ENCODE measurements at places on chromosomes 5 and 9.

DNA sequence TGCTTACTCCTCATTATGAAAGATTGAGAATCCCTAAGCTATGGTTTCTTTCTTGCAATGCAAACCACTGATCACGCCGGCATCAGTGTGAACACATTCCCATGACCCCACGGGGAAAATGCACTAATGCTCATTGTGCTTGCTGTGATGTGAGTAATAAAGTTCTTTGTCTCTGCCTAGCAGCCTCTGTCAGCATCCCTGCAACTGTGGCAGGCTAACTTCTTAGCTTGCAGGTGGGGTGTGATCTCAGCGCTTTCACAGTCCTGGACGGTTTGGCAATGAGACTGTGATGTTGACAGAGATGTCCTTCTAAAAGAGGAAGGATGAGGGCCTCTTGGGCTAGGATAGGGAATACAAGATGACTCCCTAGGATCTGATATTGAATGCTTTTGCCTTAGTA is 1218.7 kb downstream of the EFNA5 start:
- no peak overlapping the region for H3K27ac ChIP-seq
- no peaks in the 10 kb centered on the region for H3K27me3 ChIP-seq
- H3K4me1 ChIP-seq = no peaks in the 10 kb centered on the region
- H3K36me3 ChIP-seq = 0 out of 2 replicates have a peak, but pooled peaks cover 3% of the 10 kb centered on the region
- no peak for DNase-seq
- H3K4me3 ChIP-seq = no peak overlapping the region

DNA sequence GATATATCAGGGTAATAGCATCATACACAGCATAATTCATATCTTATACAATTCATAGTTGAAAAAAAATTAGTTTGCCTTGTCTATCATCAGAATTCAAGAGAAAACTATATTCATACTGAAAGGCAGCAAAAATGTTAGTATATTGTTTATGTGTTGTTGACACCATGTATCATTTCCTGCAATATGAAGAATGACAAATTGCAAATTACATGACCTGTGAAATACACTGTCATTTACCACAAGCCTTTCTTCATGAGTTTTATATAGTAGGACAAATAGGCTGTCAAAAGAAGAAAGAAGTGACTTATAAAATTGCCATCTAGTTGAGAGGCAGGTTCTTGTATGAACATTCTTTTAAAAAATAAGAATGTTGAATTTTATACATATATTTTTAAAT is 1136.3 kb upstream of the CDH9 start:
- no peaks in the 10 kb centered on the region for H3K36me3 ChIP-seq
- H3K27me3 ChIP-seq = no peaks in the 10 kb centered on the region
- DNase-seq = no peak
- no peak overlapping the region for H3K27ac ChIP-seq

DNA sequence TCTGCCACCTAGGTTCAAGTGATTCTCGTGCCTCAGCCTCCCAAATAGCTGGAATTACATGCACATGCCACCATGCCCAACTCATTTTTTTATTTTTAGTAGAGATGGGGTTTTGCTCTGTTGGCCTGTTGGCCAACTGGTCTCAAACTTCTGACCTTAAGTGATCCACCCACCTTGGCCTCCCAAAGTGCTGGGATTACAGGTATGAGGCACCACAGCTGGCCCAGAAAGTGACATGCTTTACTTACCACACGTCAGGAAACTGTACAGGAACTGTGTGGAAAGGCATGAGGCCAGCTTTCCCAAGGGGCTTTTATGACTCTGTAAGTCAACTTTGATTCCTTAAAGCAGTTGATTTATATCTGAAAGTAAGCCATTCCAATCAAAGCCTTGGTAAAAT is 25.0 kb downstream of the DNAJB5 start:
- H3K27ac ChIP-seq = no peak overlapping the region
- H3K27me3 ChIP-seq = no peaks in the 10 kb centered on the region
- no peaks in the 10 kb centered on the region for H3K4me1 ChIP-seq
- DNase-seq = no peak
- H3K36me3 ChIP-seq = peaks cover 72% of the 10 kb centered on the region

GRCh38 chr9:27554712-27555111 is 18.6 kb downstream of the C9orf72 start:
- H3K27me3 ChIP-seq = no peaks in the 10 kb centered on the region
- no peak overlapping the region for H3K4me3 ChIP-seq
- no peaks in the 10 kb centered on the region for H3K4me1 ChIP-seq
- no peaks in the 10 kb centered on the region for H3K36me3 ChIP-seq
- DNase-seq = no peak

DNA sequence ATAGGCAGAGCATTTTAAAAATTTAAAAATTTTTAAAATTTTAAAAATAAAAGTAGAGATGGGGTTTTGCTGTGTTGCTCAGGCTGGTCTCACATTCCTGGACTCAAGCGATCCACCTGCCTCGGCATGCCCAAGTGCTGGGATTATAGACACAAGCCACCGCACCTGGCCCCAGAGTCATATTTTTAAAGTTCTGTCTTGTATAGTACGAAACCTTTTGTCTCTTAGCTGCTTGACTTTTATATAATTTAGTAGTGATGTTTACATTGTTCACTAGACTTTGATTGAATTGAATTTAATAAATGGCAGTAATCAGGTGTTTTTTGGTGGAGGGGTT is 31.0 kb downstream of the LRRTM2 start:
- H3K4me1 ChIP-seq = peaks cover 78% of the 10 kb centered on the region
- H3K27ac ChIP-seq = peak overlapping the region; percentile 89
- H3K4me3 ChIP-seq = peak overlapping the region; percentile 75
- DNase-seq = no peak
- H3K27me3 ChIP-seq = no peaks in the 10 kb centered on the region

DNA sequence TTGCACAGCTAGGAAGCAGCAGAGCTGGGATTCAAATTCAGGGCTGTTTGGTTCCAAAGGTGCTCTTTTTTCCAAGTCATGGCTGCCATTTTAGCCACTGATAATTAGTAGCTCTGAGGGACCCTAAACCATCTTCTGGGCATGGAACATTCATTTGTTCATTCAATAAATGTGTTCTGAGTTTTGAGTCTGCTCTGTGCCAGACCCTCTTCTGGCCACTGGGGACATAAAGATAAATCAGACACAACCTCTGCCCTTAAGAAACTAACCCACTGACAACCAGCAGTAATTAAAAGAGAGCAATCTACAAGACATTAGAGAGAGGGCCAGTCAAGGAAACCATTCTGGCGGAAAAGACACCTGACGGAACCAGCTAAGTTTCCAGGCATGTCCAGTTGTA is 2.0 kb upstream of the CPEB4 start:
- no peaks in the 10 kb centered on the region for H3K27me3 ChIP-seq
- no peak for DNase-seq
- H3K4me1 ChIP-seq = peaks cover 64% of the 10 kb centered on the region
- no peak overlapping the region for H3K27ac ChIP-seq

- peaks cover 10% of the 10 kb centered on the region for H3K4me1 ChIP-seq
- no peak overlapping the region for H3K4me3 ChIP-seq
- no peaks in the 10 kb centered on the region for H3K36me3 ChIP-seq
- H3K27me3 ChIP-seq = peaks cover 33% of the 10 kb centered on the region
Measured at GRCh38 chr9:126057121-126057825, 269.4 kb upstream of the MVB12B start.

DNA sequence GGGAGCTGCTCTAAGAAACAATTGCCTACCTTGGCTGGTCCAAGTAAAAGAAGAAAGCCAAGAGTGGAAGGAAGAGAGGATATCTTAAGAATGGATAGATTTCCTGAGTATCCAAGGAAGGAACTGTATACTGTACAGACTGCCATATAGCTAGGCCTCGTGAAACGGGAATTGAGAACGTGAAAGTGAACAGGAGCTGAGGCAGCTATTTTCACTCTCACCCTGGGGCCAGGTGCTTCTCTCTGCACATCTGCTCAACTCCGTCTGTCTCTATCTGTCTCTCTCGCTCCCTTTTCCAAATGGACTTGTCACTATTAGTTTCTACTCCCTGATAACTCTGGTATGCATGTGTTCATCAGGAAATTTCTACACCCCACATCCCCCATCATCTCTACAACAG is 35.9 kb upstream of the TESK1 start:
- peaks cover 2% of the 10 kb centered on the region for H3K36me3 ChIP-seq
- no peak overlapping the region for H3K4me3 ChIP-seq
- DNase-seq = no peak
- peaks cover 26% of the 10 kb centered on the region for H3K4me1 ChIP-seq
- H3K27ac ChIP-seq = no peak overlapping the region
- H3K27me3 ChIP-seq = no peaks in the 10 kb centered on the region

DNA sequence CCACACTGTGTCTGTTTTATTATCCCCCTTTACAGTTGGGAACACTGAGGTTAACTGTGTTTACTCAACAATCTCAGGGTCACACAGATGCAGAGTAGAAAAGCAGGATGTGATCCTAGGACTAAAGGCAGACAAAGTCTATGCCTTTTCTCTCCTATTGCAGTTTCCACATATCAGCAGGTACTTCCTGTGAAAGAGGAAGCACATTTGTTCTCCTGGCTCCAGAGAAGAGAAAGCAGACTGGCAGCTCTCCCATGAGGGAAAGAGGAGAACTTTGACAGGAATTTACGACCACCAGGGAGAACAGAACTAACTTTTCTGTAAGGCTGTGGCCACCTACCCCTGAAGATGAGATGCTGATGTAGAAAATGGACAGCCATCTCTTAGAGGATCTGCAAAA is 84.2 kb upstream of the TNC start:
- H3K4me3 ChIP-seq = no peak overlapping the region
- H3K27me3 ChIP-seq = no peaks in the 10 kb centered on the region
- H3K27ac ChIP-seq = no peak overlapping the region
- H3K4me1 ChIP-seq = peaks cover 92% of the 10 kb centered on the region

GRCh38 chr5:153779836-153780235 is 258.9 kb downstream of the FAM114A2 start:
- H3K4me3 ChIP-seq = no peak overlapping the region
- peaks cover 6% of the 10 kb centered on the region for H3K27me3 ChIP-seq
- peaks cover 7% of the 10 kb centered on the region for H3K4me1 ChIP-seq
- no peaks in the 10 kb centered on the region for H3K36me3 ChIP-seq
- DNase-seq = no peak

GRCh38 chr5:14557203-14557770 is 24.3 kb upstream of the OTULINL start:
- no peaks in the 10 kb centered on the region for H3K4me1 ChIP-seq
- H3K36me3 ChIP-seq = no peaks in the 10 kb centered on the region
- DNase-seq = no peak

DNA sequence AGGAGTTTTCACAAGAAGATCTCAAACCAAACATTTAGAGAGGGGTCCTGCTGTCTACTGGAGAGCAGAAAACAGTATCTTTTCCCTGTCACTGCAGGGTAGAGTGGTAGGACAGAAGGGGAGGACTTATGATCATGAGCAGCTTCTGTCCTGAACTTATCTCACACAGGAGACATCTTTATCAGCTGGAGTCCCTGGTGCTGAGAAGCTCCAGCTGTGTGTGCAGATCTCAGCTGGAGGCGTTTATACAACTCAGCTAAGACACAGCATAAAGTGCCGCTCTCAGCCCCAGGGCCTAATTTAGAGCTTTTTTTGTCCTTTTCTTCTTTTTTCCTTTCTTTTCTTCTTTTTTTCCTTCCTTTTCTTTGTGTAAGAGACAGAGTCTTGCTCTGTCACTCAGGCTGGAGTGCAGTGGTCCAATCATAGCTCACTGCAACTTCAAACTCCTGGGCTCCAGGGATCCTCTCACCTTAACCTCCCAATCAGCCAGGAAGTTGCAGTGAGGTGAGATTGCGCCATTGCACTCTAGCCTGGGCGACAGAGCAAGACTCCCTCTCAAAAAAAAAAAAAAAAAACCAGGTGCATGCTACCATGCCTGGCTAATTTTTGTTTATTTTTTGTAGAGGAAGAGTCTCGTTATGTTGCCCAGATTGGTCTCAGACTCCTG is 31.9 kb downstream of the CCDC125 start:
- no peak overlapping the region for H3K4me3 ChIP-seq
- peaks cover 2% of the 10 kb centered on the region for H3K4me1 ChIP-seq
- no peak overlapping the region for H3K27ac ChIP-seq
- H3K27me3 ChIP-seq = no peaks in the 10 kb centered on the region
- no peak for DNase-seq

- H3K27ac ChIP-seq = no peak overlapping the region
- H3K4me1 ChIP-seq = no peaks in the 10 kb centered on the region
- H3K4me3 ChIP-seq = no peak overlapping the region
- peaks cover 29% of the 10 kb centered on the region for H3K27me3 ChIP-seq
Measured at GRCh38 chr9:96021551-96022444, 146.3 kb downstream of the ERCC6L2 start.

DNA sequence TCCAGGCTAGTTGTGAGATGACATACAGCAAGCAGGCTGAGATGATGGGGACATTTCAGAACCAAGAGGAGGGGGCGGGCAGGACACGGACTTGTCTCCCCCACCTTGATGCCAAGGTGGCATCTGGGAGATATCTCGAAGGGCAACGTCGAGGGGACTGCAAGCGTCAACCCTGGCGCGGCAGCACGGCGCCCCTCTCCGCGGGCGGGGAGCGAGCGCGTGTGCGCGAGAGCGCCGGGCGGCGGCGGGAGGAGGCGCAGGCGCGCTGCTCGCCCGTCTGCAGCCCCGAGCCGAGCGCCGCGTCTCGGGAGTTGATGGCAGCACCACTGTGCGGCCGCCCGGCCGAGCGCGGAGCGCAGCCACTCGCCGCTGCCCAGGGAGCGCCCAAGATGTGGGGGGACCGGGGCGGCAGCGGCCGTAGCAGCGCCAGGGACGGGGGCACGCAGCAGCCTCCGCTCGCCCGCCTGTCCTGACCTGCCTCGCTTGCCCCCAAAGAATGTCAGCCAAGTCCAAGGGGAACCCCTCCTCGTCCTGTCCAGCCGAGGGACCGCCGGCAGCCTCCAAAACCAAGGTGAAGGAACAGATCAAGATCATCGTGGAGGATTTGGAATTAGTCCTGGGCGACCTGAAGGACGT is at the start of gene PRR16:
Gene PRR16, plus strand, starts transcription at position 310 of the 636 bp plus-strand sequence.
- H3K27ac ChIP-seq = peak within 1 kb of the TSS; percentile 90
- H3K27me3 ChIP-seq = no peaks in the 10 kb centered on the region
- H3K36me3 ChIP-seq = peaks cover 5% of the 10 kb centered on the region

DNA sequence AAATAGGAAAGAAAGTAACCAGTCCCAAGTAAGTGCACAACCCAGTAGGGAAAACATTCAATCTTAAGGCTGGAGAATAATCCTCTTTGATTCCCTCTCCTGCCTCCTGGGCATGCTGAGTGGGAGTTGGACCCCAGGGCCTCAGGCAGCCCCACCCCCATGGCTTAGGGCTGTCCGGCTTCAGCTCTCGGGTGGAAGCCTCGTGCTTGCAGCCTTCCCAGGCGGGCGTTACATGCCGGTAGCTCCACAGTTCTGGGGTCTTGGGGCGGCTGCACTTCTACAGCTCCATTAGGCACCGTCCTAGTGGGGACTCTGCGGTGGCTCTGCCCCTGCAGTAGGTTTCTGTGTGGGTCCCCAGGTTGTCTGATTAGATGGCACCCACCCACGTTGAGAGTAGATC is 10.1 kb downstream of the GLIPR2 start:
- H3K4me3 ChIP-seq = no peak overlapping the region
- H3K4me1 ChIP-seq = peaks cover 51% of the 10 kb centered on the region
- H3K27me3 ChIP-seq = peaks cover 3% of the 10 kb centered on the region
- no peak for DNase-seq

- H3K27me3 ChIP-seq = no peaks in the 10 kb centered on the region
- DNase-seq = no peak
- H3K4me1 ChIP-seq = no peaks in the 10 kb centered on the region
Measured at GRCh38 chr9:31854187-31854586, 530.3 kb upstream of the ACO1 start.

- no peak overlapping the region for H3K4me3 ChIP-seq
- no peak for DNase-seq
- H3K27me3 ChIP-seq = no peaks in the 10 kb centered on the region
- no peak overlapping the region for H3K27ac ChIP-seq
- H3K36me3 ChIP-seq = peaks cover 25% of the 10 kb centered on the region
Measured at GRCh38 chr9:111431684-111432083, 52.5 kb downstream of the ECPAS start.

- no peak for DNase-seq
- H3K27me3 ChIP-seq = peaks cover 32% of the 10 kb centered on the region
- H3K36me3 ChIP-seq = no peaks in the 10 kb centered on the region
- H3K27ac ChIP-seq = no peak overlapping the region
Measured at GRCh38 chr9:79973627-79974026, 401.9 kb downstream of the TLE4 start.
